ENCODE measurements at places on chromosomes 3 and 15. TPM values are rescaled to one million over a fixed set of nuclear protein-coding genes. Genes with fewer than 3 reads are reported as not detected.

ALS2CL gene
- total RNA-seq, result 12.5 TPM

SUSD5 gene
- total RNA-seq, result 1.1 TPM

DPPA2 gene
- not detected for total RNA-seq

XCR1 gene
- total RNA-seq, result not detected

DNA sequence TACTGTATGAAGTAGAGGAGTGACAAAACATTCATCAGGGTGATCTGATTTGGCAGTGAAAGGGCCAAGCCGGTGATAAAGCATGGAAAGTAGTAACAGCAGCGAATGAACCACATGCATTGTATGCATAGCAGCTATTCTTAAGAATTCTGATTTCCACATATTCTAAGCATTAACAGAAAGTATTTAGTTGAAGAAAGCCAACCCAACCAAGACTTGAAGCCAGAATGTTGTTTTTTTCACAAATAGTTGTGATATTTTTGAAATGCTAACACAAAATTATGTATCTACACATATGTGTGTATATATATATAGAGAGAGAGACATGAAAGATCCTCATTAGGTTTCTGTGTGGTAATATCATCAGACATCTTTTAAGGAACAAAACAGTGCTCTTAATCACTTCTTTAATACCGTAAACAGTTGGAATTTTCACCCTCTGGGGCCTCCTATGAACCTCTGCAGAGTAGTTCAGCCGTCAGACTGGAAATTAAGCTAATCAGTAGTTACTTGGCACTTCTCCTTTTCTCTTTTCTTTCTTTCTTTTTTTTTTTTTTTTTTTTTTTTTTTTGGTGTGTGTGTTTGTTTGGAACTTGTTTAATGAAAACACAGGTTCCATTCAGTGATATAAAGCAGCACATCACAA lies 139.6 kb downstream of the CMSS1 start:
- DNase-seq, result no peak

- DNase-seq, result no peak
Measured at GRCh38 chr3:127420829-127421228, 133.0 kb upstream of the PRR20G start.

DNA sequence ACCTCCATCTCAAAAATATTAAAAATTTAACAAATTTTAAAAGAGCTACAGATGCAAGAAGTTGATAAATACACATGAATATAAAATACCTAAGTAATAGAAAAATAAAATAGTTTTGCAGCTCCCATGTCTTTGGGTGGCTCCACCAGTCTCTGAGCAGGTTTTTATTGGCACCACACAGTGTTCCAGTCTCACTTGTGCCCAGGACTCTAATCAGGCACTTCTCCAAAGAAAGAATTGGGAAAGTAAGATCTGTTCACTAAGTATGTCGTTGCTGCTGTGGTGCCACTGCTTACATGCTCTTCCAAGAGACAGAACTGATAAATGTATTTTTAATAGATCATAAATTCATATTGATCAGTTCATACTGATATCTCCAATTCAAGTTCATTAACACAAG lies 92.5 kb upstream of the ABI3BP start:
- no peak for DNase-seq

DNA sequence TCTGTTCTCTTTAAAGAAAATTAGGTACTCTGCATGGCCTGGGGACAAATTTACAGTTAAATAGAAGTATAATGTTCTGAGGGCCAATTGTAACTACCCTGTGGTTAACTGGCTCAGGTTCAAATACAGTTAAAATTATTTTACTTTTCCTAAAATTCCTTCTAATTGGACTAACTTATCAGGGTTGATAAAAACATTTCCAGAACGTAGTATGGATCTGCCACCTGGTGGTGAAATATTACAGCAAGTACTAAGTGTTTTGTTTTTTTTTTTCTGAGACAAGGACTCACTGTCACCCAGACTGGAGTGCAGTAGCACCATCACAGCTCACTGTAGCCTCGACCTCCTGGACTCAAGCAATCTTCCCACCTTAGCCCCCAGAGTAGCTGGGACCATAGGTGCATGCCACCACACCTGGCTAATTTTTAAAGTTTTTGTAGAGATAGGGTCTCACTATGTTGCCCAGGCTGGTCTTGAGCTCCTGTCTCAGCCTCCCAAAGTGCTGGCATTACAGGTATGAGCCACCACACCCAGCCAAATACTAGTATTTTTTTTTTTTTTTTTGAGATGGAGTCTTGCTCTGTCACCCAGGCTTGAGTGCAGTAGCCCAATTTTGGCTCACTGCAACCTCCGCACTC lies 29.2 kb downstream of the NEO1 start:
- no peak for DNase-seq

GRCh38 chr15:90816401-90817116 lies 51.8 kb upstream of the FURIN start:
- no peak for DNase-seq

DNA sequence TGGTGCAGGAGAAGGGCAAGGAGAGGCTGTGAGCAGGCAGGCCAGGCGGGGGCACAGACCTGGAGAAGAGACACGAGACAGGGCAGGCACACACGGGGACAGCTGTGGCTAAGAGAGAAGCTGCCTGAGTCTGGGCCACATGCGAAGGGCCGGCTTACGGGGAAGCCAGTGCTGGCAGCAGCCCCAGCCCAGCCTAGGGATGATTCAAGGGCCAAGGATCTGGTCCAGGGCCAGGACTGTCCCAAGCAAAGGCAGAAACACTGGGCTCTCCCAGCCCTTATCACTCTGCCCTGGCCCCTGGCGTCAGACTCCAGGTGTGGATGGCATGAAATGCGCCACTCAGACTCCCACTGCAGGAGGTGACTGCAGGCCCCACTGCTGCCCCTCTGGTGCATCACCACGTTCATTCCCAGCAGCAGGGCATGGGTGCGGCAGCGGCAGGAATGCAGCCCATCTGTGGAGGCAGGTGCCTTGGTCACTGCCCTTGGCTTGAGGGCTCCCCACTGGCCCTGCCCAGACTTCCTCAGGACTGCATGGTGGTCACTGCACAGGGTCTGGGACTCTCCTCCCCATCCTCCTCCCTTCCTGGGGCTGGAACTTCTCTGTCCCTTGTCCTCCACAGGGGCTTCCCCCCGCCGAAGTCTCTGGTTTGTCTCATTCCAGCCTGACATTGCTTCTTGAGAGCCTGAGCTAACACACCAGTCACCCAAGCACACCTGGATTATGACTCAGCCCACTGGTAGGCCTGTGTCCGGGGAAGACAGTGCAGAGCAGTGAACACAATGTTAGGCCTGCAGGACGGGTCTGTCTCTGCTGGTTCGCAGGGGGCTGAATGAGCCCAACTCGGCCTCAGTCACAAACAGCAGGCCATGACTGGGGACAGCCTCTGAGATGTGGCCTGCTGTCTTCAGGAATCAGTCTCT lies 69.3 kb downstream of the TBC1D2B start:
- DNase-seq, result peak; percentile 90

GRCh38 chr3:133210656-133211055 lies 172.5 kb downstream of the TMEM108 start:
- no peak for DNase-seq

- no peak for DNase-seq
Measured at GRCh38 chr3:140636406-140637138, 41.3 kb upstream of the TRIM42 start.

DNA sequence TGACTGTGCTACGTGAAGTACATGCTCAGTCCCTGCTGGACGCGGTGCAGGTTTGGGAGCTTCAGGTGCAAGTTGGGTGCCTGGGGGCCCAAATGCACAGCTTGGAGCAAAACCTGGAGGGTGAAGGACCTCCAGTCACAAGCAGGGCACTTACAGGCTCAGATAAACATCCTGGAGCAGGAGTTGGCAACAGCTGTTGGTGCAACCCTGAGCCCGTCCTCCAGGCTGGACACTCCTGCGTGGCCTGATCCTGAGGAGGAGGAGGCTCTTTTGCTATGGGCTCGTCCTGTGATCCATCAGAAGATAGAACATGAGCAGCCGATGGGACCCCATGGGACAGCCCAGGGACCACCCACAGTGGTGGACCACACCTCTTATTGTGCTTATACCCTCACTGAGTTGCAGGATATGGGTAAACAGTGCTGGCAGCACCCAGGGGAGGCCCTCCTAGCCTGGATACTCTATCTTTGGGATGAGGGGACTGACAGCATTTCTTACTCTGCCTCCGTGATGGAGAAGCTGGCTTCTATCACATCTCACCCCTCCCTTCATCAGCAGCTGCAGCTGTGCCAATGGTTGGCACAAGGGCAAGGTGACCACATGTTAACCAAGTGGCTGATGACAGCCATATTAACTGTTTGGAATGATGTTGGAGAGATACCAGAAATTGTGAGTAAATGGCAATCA lies 301.6 kb downstream of the ZPLD1 start:
- DNase-seq, result no peak

DNA sequence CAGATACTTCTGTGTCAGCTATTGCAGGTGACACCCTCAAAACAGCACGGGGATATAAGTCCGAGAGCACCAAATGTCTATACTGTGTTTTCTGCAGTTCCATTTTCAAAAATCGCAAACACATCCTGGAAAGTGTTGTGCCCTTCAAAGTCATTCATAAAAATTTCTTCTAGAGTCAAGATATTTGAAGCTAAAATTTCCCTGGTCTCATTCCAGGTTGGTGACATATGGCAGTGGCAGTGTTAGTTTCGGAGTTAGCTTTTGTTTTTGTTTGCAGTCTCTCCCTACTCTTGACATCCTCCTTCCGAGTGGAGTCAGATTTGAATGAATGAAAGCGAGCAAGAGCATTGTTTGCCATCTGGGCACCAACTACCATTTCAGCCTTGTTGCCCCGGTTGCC lies 3.2 kb upstream of the FSIP1 start:
- no peak for DNase-seq

GRCh38 chr3:36147934-36148558 lies 232.3 kb upstream of the STAC start:
- DNase-seq, result no peak

DNA sequence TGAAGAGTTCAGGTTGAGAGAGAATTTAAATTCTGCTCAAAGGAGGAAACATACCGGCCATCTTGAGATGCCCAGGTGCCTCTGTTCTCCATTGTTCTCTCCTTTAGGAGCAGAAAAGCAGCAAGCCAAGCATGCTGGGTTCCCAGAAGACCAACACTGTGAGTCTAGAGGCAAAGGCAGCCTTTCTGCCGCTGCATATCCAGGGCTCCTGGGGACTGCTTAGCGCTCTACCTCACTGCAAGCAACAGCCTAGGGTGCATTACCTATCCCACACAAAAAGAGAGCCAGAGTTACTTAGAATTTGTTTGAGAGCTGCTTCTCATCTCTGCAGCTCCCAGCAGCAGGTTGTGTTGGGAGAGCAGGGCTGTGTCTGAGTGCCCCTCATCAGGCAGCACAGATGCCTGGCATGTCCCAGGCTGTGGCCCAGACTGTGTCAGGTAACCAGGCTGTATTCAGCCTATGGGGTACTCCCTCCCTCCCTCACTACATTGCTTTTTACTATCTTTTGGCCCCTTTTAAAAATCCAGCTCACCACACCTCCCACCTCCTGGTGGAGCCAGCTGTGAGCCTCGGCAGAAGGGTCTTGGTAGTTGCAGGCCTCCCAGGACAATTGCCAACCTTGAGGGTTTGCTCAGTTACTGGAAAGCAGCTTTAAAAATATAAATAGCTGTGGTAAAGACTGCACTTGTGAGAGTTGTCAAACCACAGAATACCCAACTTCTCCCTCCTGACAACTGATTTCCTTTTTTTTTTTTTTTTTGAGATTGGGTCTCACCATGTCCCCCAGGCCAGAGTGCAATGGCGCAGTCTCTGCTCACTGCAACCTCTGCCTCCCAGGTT lies 30.2 kb downstream of the BCL2L10 start:
- no peak for DNase-seq

All from right atrium auricular region (tissue), 2 donors.